NK-92 treated with Interleukin-12 subunit alpha and Interleukin-12 subunit beta, amount 100 ng/mL, for 24 hours (cell line): ENCODE measurements at places on chromosomes 5 and 9.

GRCh38 chr5:123754908-123755307, 242.9 kb downstream of the CSNK1G3 start:
- DNase-seq = no peak

DNA sequence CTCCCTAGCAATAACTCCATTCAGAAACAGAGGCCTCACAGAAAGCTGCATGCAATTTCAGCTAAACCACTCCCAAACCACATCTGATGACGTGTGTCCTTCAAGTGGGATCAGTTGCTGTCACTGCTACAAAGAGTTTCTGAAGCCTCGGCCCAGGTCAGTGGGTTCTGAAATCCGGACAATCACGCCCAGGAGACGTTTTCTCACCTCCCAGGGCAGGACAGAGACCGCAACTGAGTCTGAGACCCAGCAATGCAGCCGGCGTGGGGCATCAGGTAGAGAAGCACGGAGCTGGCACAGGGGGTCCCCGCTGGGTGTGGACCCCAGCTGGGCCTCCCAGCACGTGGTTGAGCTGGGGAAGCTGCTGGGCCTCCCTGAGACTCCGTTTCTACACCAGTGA, 2.6 kb upstream of the UBE2QL1 start:
- no peak for DNase-seq

GRCh38 chr9:37531699-37532098, 44.5 kb downstream of the FBXO10 start:
- no peak for DNase-seq

DNA sequence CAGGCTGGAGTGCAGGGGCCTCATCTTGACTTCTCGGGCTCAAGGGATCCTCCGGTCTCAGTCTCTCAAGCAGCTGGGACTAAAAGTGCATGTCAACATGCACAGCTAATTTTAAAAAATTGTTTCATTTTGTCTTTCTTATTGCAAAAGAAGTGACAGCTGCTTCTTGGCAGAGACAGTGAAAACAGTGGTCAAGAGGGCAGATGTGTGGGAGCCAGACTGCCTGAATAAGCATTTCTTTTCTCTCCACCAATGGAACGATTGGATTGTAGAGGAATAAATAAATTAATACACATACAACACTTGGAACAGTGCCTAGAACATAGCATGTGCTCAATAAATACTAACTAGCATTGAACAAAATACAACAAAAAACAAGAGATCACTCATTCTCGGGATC, 27.4 kb upstream of the KIF4B start:
- no peak for DNase-seq

GRCh38 chr5:66717455-66718373, 121.5 kb downstream of the MAST4 start:
- no peak for DNase-seq

GRCh38 chr9:15305470-15305869, 1.5 kb downstream of the TTC39B start:
- DNase-seq = no peak

DNA sequence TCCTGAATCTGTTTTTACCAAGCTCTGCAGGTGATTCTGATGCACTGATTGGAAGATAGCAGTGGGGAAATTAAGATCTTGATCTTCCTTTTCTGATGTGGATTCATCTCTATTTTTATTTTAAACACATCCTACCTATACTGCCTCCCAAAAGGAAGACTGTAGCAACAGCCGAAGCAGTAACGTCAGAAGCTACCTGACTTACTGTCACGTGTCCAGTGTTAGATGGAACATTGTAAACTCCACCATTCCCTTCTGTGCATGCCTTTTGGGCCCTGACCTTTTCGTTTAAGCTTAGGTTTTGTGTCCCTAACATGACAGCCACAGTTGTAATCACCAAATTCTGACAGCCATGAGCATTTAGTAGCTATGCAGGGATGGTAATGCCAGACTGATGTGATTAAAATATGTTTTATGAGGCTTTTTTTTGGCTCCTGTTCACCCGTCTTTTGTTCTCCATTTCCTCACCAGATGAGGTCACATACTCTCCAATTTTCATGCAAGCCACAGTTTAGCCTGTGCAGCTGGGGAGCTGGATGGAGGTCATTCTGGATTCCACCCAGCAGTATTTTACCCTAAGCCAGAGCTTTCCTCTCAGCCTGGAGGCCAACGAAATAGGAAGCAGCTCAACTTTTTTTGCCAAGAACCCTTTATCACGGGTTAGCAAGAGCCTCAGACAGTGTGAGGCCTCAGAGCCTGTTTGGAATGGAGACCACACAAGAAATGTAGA, 15.6 kb upstream of the FOXD1 start:
- DNase-seq = no peak

GRCh38 chr5:120016717-120017382, 387.5 kb downstream of the FAM170A start:
- no peak for DNase-seq

- no peak for DNase-seq
Observed at GRCh38 chr5:33936004-33936380, 194 bp upstream of the RXFP3 start.

DNA sequence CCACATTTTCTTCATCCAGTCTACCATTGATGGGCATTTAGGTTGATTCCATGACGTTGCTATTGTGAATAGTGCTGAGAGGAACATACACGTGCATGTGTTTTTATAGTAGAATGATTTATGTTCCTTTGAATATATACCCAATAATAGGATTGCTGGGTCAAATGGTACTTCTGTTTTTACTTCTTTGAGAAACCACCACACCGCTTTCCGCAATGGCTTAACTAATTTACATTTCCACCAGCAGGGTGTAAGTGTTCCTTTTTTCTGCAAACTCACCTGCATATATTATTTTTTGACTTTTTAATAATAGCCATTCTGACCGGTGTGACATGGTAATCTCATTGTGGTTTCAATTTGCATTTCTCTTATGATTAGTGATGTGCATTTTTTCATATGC, 82.2 kb upstream of the RFX3 start:
- DNase-seq = no peak
